ENCODE measurements at places on chromosomes 16 and 17. TPM values are rescaled to one million over a fixed set of nuclear protein-coding genes. Genes with fewer than 3 reads are reported as not detected.

LDAF1 gene
- total RNA-seq, result 10.4 TPM

DNA sequence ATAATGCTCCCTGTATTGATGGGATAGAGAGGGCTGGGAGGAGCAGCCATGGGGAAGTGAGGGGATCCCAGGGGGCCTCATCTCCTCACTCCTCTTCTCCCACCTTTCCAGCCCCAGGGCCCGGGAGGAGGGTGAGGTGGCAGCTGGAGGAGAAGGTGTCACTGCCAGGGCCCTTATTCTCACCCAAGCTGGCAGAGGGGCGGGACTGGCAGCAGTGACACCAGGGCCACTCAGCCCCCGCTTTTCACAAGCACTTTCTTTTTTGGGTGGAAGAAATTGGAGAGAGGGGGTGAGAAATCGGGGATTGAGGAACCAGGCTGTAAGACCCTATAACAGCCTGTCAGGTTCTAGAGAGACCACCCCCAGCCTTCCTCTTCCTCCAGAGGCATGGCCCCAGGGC is 2.4 kb upstream of the TBX21 start:
- peaks cover 89% of the 10 kb centered on the region for H3K4me1 ChIP-seq
- DNase-seq, result no peak
- peak overlapping the region; percentile 39 for H3K27ac ChIP-seq
- H3K36me3 ChIP-seq, result peaks cover 12% of the 10 kb centered on the region
- H3K27me3 ChIP-seq, result no peaks in the 10 kb centered on the region

CD300E gene
- total RNA-seq, result not detected

CHRNE gene
- total RNA-seq, result 0.60 TPM

- H3K4me3 ChIP-seq, result peak overlapping the region; percentile 89
- H3K4me1 ChIP-seq, result peaks cover 11% of the 10 kb centered on the region
- DNase-seq, result peak; percentile 84
These were observed 772 bp upstream of the CHCT1 start for GRCh38 chr17:60421273-60422161.

CASKIN1 gene
- total RNA-seq, result 0.89 TPM

DNA sequence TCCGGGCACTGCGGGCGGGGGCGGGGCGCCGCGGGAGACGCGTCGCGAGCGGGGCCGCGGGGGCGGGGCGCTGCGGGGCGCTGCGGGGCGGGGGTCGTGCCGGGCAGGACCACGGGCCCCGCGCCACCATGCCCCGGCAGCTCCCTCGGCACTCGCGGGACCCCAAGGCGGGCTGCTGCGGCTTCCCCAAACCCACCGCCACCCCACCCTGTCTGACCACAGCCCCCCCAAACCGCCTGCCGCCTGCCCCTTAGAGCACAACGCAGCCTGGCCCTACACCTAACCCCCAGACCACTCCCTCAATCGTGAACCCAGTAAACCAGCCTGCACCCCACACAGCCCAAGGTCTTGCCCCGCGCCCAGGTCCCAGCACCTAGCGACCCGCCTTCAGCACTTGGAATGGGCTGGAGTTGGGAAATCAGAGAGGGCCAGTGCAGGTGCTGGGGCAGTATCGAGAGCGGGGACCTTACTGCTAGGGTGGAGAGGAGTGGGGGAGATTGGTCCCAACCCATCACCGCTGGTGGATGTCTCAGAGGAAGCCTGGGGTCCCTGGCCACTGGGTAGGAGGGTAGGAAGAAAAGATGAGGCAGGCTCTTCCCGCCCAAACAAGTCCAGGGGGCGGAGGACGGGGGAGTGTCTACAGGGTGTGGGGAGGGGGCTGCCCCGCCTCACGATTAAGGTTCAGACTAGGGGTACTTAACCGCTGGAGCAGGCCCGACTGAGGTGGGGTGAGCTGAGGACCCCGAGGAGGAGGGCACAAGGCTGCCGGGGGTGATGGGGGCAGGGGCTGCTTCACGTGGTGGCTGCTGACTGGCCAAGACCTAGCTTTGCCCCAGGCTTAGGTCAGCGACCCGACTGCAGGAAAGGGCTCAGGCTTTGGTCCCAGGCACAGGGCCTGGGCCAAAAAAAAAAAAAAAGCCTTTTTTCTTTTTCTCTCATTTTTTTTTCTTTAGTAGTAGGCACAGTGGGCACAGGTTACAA is 539 bp upstream of the VAMP2 start:
- H3K27me3 ChIP-seq, result no peaks in the 10 kb centered on the region
- no peak for DNase-seq
- H3K4me3 ChIP-seq, result peak overlapping the region; percentile 87
- peak overlapping the region; percentile 95 for H3K27ac ChIP-seq
- H3K4me1 ChIP-seq, result peaks cover 64% of the 10 kb centered on the region

CCDC154 gene
- total RNA-seq, result 3.4 TPM

DNA sequence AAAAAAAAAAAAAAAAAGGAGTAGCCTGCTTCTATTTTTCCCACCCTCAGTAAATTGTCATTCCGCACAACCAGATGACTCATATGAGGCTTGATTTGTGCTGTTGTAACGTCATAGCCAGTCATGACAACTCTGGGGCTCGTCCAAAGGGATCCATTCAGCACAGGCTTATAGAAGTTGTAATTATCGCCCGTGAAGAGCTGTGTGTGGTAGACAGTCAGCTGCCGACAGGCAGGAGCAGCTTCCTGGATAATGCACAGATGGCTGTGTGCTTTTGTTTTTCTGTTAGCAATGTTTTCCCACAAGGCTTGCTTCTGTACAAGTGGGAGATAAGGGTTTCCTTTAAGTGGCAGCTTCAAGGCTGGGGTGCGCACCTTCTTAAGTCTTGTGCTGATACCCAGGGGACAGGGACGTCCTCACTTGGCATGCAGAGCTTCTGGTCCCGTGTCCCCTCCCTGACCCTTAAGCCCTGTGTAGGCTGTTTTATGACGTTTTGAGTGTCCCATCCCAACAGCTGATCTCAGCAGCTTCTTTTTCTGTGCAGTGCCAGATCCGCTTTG is 26.0 kb downstream of the SNX29 start:
- H3K27ac ChIP-seq, result no peak overlapping the region
- peaks cover 13% of the 10 kb centered on the region for H3K4me1 ChIP-seq
- no peaks in the 10 kb centered on the region for H3K27me3 ChIP-seq
- no peak for DNase-seq
- no peaks in the 10 kb centered on the region for H3K36me3 ChIP-seq

GRCh38 chr16:68360547-68360946 is 49.7 kb downstream of the PRMT7 start:
- peaks cover 22% of the 10 kb centered on the region for H3K4me1 ChIP-seq
- H3K4me3 ChIP-seq, result no peak overlapping the region
- H3K27me3 ChIP-seq, result no peaks in the 10 kb centered on the region

DNA sequence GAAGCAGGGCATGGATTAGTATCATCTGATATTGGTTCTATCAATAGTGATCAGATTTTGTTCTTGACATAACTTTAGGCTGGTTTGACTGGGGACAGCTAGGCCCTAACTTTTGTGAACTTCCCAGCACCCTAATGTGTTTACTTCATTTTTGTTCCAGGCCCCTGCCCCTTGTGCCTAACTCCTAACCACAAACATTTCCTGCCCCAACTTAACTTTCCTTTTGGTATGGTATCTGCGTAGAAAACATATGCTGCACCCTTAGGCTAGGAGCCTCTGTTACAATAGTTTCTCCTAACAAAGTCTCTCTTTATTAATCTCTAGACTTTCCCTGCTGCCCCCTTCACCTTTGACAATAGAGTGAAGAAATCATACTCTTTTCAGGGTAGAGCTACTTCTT is 2.5 kb downstream of the ADPRM start:
- H3K36me3 ChIP-seq, result peaks cover 15% of the 10 kb centered on the region
- peak overlapping the region; percentile 74 for H3K4me3 ChIP-seq
- H3K27me3 ChIP-seq, result no peaks in the 10 kb centered on the region

GRCh38 chr16:88309908-88310265 is 72.9 kb upstream of the ZNF469 start:
- no peak overlapping the region for H3K4me3 ChIP-seq
- no peaks in the 10 kb centered on the region for H3K4me1 ChIP-seq
- H3K27ac ChIP-seq, result no peak overlapping the region
- no peaks in the 10 kb centered on the region for H3K36me3 ChIP-seq
- peak; percentile 12 for DNase-seq
- H3K27me3 ChIP-seq, result peaks cover 15% of the 10 kb centered on the region

SP2 gene
- total RNA-seq, result 33.5 TPM

- no peaks in the 10 kb centered on the region for H3K4me1 ChIP-seq
- no peaks in the 10 kb centered on the region for H3K27me3 ChIP-seq
- DNase-seq, result no peak
- H3K4me3 ChIP-seq, result no peak overlapping the region
- H3K36me3 ChIP-seq, result no peaks in the 10 kb centered on the region
These were observed 203.7 kb upstream of the KCNJ16 start for GRCh38 chr17:69871318-69871717.

KLHL36 gene
- 64.2 TPM for total RNA-seq

ZFHX3 gene
- total RNA-seq, result 0.35 TPM

DNA sequence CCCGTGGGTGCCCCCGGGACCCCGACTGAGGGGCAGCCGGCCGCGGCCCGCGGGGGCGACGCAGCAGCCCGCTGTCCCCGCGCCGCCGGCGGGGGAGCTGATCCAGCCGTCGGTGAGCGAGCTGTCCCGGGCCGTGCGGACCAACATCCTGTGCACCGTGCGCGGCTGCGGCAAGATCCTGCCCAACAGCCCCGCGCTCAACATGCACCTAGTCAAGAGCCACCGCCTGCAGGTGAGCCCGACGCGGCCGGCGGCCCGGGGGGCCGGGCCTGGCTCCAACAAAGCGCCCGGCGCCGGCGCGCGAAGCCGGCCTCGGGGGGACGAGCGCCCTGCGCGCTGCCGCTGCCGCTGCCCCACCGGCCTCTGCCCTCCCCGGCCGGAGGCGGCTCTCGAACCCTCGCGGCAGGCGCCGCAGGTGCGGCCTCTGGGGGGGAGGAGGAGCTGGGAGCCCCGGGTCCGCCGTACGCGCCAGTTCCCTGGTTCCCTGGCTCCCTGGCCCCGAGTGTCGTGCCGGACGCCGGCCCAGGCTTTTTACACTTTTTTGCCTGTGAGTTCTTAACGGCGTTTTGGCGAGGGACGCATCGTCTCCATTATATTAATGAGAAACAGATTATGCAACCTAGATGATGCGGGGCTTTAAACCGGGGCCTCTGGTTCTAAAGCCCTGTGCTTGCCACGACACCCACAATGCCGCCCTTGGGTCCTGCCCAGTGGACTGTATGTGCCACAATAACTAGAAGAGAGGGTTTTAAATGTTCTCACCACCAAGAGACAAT is 521 bp downstream of the ATMIN start:
- H3K27ac ChIP-seq, result no peak overlapping the region
- peaks cover 27% of the 10 kb centered on the region for H3K4me1 ChIP-seq
- H3K27me3 ChIP-seq, result no peaks in the 10 kb centered on the region
- peaks cover 7% of the 10 kb centered on the region for H3K36me3 ChIP-seq

DNA sequence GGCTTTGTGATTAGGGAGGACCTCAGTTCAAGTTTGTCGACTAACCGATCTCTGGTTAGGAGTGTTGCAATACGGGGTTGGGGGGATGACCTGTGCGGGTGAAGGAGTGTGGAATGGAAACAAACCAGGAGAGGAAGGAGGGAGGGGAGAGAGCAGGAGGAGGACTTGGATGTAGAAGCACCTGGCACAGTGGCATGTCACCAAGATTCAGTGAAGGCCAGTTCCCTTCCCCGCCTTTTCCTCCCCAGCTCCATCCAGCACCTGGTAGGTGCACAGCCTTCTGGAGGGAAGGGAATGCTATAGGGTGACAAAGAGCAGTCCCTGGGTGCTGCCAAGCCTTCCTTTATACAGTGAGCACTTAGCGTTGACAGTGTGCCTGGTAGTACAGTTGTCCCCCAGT is 107.4 kb upstream of the CRHR1 start:
- H3K27ac ChIP-seq, result no peak overlapping the region
- no peak overlapping the region for H3K4me3 ChIP-seq
- no peaks in the 10 kb centered on the region for H3K27me3 ChIP-seq
- no peaks in the 10 kb centered on the region for H3K4me1 ChIP-seq
- H3K36me3 ChIP-seq, result no peaks in the 10 kb centered on the region

CD300C gene
- total RNA-seq, result not detected

GRCh38 chr16:79517156-79517555 is 83.4 kb downstream of the MAF start:
- H3K36me3 ChIP-seq, result no peaks in the 10 kb centered on the region
- H3K4me3 ChIP-seq, result no peak overlapping the region
- peaks cover 36% of the 10 kb centered on the region for H3K27me3 ChIP-seq
- no peaks in the 10 kb centered on the region for H3K4me1 ChIP-seq

DNA sequence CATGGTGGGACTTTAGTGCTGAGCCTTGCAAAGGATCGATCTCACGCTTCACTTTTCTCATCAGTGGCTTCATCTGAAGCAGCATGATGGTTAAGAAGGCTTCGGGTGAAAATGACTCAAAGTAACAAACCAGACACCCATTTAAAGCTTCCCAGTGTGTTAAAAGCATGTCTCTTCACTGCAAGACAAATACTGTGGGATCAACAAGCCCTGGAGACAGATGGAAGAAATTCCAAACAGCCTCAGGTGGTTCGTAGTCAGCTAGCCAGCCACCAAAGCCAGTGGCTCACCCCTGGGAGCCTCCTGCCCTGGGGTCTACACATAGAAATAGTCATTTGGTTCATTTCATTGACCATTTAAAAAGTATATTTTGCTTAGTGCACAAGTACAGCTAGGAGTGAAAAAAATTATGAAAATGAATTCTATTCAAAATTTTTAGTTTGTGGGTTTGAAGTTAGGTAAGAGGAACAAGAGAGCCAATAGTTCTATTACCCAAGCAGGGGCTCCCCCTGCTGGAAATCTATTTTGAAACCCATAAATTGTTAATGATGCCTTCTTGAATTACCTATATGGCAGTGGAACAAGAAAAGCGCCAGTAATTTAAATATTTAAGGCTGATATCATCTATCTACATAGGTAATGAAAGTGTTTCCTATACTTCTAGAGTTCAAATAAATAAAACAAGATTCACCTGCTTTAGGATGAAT is 51.6 kb downstream of the PMP22 start:
- H3K4me1 ChIP-seq, result no peaks in the 10 kb centered on the region
- no peak overlapping the region for H3K27ac ChIP-seq
- DNase-seq, result no peak
- H3K27me3 ChIP-seq, result peaks cover 5% of the 10 kb centered on the region
- no peak overlapping the region for H3K4me3 ChIP-seq

DNA sequence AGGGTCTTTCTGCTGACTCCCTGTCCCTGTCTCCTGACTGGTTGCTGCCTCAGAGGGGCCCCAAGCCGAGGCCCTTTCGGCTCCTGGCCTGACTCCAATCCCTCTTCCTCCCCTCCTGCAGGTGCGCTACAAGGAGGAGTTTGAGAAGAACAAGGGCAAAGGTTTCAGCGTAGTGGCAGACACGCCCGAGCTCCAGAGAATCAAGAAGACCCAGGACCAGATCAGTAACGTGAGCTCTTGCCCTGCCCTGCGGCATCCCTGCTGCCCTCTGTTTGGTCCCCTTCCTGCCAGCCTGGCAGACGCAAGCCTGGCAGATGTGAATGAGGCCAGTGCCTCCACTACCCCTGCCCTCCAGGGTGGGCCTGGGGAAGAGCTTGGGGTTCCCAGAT is 27.1 kb upstream of the LASP1NB start:
- peak; percentile 48 for DNase-seq
- H3K36me3 ChIP-seq, result peaks cover 28% of the 10 kb centered on the region
- H3K27ac ChIP-seq, result peak overlapping the region; percentile 71
- H3K4me1 ChIP-seq, result peaks cover 59% of the 10 kb centered on the region
- peak overlapping the region; percentile 79 for H3K4me3 ChIP-seq

GRCh38 chr17:82238472-82239201 is 9.8 kb downstream of the SLC16A3 start:
- H3K27ac ChIP-seq, result peak overlapping the region; percentile 62
- DNase-seq, result peak; percentile 73
- peaks cover 2% of the 10 kb centered on the region for H3K36me3 ChIP-seq
- H3K4me1 ChIP-seq, result peaks cover 42% of the 10 kb centered on the region
- peak overlapping the region; percentile 78 for H3K4me3 ChIP-seq
- H3K27me3 ChIP-seq, result no peaks in the 10 kb centered on the region
